ENCODE measurements at places on chromosomes 3 and 15. TPM values are rescaled to one million over a fixed set of nuclear protein-coding genes. Genes with fewer than 3 reads are reported as not detected.

The NLGN1 gene
- 6.7 TPM for total RNA-seq

The UBL7 gene
- 54.7 TPM for total RNA-seq

The GPR160 gene
- total RNA-seq = 0.44 TPM

The TMEM41A gene
- total RNA-seq = 17.0 TPM

The ZNF774 gene
- total RNA-seq = 1.3 TPM

The MAGEF1 gene
- 25.8 TPM for total RNA-seq

The REC114 gene
- not detected for total RNA-seq

The SEMA3G gene
- total RNA-seq = under 0.01 TPM

The CTSH gene
- 4.0 TPM for total RNA-seq

The KBTBD12 gene
- not detected for total RNA-seq

The ZPLD1 gene
- 0.14 TPM for total RNA-seq

The ALDH1A2 gene
- total RNA-seq = 0.86 TPM

The TMC3 gene
- total RNA-seq = not detected

The ATP13A5 gene
- total RNA-seq = not detected

The GCNT3 gene
- not detected for total RNA-seq

The PTH1R gene
- not detected for total RNA-seq

The TEX55 gene
- not detected for total RNA-seq

The CELSR3 gene
- 2.4 TPM for total RNA-seq

The LINGO1 gene
- not detected for total RNA-seq

The PRSS50 gene
- total RNA-seq = not detected

The FETUB gene
- not detected for total RNA-seq

The GP5 gene
- total RNA-seq = under 0.01 TPM

The IGDCC3 gene
- total RNA-seq = not detected

The SCN11A gene
- total RNA-seq = under 0.01 TPM

The CLDN1 gene
- total RNA-seq = 16.6 TPM

The TM4SF4 gene
- not detected for total RNA-seq

Data from placental pericyte (primary cell).